Left kidney (tissue), 8 donors: ENCODE measurements at places on chromosomes 3 and 15. TPM values are rescaled to one million over a fixed set of nuclear protein-coding genes. Genes with fewer than 3 reads are reported as not detected.

Gene KIF7
- polyA plus RNA-seq: 13.7 TPM

Gene LTF
- 1.7 TPM for polyA plus RNA-seq

Gene FRG2C
- not detected for polyA plus RNA-seq

DNA sequence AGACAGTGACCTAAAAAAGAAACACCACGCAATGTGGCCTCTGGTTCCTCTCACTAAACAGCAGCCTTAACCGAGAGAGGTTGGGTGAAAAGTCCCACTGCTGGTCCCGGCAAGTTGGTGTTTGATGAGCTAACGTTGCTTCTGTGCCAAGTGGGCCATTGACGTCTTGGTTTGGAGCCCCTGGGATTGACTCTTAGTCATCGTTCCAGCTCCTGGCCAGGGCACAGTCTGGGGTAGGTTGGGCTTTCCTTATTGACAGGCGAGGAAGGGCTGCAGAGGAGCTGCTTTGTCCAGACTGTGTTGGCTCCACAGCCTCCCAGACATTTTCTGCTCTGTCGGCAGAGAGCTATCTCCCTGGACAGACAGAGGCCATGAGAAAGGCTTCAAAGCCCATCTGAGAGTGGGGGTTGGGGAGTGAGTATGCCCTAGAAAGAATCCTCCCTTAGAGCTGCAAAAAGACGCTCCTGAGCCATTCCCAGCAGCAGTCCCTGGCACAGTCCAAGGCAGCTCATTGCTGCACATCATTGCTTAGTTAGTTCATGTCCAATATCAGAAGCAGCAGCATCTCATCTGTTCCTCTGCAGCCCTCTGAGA lies 28.6 kb upstream of the C3orf80 start:
- no peak for DNase-seq

DNA sequence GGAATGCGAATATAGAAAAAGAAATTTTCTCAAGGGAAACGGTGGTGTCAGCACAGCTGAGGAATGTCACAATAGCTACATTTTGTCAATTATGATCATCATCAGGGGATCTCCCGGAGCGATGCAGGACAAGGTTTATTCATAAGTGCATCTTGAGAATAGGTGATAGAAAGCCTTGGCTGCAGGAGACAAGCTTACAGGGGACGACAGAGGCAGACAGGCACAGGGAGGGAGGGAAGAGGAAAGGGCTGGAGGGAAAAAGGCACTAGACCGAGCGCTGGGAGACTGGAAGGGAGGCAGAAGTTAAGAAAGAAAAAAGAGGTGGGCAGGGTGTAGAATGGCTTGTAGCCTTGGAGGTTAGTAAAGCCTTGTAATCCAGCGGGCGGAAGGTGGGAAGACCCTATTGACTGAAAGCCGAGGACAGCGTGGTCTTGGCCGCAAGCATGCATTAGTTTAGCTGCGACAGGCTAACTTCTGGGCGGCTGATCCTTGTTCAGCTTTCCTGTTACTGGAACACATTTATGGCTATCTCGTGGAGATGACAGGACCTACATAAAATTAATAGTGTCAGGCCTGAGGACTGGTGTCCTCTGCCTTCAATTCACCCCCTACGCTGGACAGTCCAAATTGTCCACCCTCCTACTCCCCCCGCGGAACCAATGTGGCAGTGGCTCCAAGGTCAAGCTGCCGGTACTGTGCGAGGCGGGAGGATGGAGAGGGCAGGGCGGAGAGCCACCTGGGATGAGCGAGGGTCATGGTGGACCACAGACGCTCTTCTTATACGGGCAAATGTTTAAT lies 1.4 kb upstream of the NECTIN3 start:
- no peak for DNase-seq

- DNase-seq: no peak
Measured at GRCh38 chr3:185813691-185814215, 11.1 kb downstream of the IGF2BP2 start.

- no peak for DNase-seq
Measured at GRCh38 chr15:39830166-39830565, 47.5 kb upstream of the FSIP1 start.

- no peak for DNase-seq
Measured at GRCh38 chr3:57093971-57094535, 33.6 kb downstream of the SPATA12 start.

GRCh38 chr15:75695634-75696310 lies 16.9 kb downstream of the CSPG4 start:
- DNase-seq: no peak

DNA sequence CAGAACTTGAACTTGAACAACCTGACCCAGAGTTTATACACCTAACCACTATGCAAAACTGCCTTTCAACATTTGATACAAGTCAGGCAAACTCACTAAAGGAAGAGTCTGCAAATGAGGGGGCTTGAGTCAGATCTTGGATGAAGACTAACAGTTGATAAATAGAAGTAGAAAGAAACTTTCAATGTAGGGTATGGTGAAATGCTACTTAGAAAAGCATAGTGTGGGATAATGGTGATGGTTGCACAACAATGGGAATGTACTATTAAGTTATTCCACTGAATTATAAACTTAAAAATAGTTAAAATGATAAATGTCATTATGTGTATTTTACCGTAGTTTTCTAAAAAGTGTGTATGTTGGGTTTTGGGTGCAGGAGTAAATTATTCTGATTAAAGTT lies 19.7 kb upstream of the ZNF280D start:
- no peak for DNase-seq

- DNase-seq: no peak
Measured at GRCh38 chr15:96535148-96535547, 204.6 kb downstream of the NR2F2 start.

- no peak for DNase-seq
Measured at GRCh38 chr15:39028069-39028468, 463.5 kb upstream of the RASGRP1 start.

DNA sequence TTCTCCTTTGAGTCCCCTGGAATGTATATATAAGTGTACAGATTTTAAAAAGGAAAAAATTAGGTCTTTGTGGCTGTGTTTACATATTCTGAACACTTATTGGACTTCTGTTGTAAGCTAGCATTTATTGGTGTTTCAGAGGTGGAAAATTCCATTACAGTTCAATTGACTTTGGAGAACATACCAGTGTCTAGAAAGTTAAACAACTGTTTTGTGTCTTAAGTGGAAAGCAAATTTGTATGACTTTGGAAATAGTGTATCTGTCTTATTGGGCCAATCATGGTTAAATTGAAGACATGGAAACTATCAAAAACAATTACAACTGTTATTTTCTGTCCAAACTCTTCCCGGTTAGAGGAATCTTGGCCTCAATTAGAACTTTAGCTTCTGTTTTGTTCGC lies 265.0 kb upstream of the C2CD4B start:
- no peak for DNase-seq

DNA sequence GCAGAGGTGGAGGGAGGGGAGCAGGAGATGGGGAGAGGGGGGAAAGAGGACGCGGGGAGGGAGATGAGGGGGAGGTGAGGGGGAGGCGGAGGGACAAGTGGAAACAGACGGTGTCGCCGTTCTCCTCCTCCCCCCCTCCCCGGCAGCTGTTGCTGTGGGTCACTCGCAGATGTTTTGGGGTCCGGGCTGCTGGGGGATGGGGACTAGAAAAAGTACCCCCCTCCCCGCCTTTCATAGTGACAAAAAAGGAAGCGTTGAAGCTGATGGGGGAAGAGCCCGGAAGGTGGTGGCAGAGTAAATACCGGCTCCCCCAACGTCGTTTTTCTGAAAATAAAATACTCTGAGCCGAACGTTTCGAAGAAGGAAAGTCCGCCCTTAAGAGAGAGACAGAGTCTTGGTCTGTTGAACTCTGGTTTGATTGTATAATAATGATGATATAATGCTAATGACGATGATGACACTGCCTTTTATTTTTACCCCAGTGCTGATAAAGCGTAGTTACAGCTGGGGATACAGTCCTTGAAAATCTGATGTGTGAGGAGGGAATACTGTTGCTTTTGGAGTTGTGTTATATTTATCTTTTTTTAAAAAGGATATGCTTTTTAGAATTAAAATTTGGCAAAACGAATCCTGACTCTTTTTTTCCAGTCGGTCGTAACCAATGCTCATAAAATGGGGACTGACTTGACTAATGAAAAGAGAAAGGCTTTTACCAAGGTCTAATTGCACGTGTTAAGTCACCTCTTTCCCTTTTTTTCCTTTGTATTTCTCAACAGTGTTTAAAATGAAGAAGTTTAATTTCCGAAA lies 993 bp downstream of the STXBP5L start:
- no peak for DNase-seq
